Activated naive CD4-positive, alpha-beta T cell (primary cell): ENCODE measurements at places on chromosomes 2 and 18.

DNA sequence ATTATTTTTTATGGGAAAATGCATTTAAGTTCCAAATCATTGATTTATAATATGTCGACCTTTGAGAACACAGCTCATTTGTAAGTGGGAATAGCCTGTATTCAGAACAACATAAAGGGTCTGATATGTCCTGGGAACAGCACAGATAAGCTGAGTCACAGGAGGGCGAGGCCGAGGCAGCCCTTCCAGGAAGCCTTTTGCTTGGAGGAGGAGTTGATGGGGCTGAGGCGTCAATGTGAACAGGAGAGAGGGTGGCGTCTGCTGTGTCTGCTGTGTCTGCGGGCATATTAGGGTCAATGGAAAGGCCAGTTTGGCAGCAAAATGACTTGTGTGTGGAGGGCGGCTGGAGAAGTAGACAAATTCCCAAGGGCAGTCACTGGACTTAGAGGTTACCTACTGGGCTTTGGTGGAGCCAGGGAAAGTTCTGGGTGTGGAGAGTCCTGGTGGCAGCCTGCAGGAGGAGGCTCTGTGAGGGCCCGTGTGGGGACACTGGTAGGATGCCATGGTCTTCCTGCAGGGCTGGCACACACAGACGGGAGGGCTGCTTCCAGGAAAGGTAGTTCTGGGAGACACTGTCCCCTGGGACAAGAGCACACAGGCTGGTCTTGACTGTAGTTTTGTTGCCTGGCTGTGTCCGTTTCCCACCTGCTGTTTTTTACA, 128.1 kb downstream of the GLI2 start:
- DNase-seq = no peak

- DNase-seq = no peak
Observed at GRCh38 chr2:139946690-139947089, 1166.5 kb upstream of the NXPH2 start.

- DNase-seq = no peak
Observed at GRCh38 chr2:81505586-81505985, 1201.0 kb upstream of the LRRTM1 start.

DNA sequence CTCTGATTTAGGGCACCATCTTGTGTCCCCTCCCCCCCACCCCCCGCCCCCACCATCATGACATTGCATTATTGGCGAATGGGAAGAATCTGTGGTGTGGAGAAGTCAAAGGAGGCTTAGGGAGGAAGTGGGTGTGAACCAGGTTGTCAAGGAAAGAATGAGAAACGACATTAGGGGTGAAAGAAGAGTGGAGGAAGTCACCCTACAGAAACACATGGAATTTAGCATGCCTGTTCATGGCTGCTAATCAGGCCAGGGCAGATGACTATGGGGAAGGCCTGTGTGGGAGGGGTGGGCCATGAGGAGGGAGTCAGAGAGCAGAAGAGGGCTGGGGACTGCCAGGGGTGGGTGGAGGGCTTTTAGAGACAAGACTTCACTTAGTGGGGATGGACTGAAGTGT, 81.6 kb downstream of the AOX1 start:
- DNase-seq = no peak

DNA sequence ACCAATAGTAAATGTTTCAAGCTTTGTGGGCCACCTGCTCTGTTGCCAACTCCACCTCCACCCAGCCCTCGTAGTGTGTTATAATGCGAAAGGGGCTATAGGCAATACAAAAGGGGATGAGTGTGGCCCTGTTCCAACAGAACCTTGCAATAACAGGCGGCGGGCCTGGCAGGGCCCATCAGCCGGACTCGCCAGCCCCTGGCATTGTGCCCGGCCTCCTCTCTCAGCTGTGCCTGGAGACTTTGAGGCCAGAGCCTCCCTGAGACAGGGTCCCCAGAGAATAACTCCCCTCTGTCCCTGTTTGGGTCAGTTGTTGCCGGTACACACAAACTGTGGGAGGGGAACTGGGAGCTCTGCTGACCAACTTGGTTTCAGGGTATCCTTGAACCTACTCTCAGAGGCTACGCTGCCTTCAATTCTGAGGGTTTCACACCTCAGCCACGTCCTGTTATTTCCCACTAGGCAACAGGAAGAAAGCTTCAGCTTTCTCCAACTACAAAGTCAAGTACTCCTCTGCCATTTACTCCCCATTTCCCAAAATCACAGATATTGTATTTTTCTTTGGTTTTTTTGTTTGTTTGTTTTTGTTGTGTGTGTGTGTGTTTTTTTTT, 58.0 kb upstream of the ZNF236 start:
- DNase-seq = no peak

GRCh38 chr18:53819174-53819573, 405.3 kb downstream of the MBD2 start:
- DNase-seq = no peak

- no peak for DNase-seq
Observed at GRCh38 chr2:31828891-31829290, 181.9 kb downstream of the MEMO1 start.

- DNase-seq = no peak
Observed at GRCh38 chr2:158142165-158142564, 40.5 kb downstream of the UPP2 start.

DNA sequence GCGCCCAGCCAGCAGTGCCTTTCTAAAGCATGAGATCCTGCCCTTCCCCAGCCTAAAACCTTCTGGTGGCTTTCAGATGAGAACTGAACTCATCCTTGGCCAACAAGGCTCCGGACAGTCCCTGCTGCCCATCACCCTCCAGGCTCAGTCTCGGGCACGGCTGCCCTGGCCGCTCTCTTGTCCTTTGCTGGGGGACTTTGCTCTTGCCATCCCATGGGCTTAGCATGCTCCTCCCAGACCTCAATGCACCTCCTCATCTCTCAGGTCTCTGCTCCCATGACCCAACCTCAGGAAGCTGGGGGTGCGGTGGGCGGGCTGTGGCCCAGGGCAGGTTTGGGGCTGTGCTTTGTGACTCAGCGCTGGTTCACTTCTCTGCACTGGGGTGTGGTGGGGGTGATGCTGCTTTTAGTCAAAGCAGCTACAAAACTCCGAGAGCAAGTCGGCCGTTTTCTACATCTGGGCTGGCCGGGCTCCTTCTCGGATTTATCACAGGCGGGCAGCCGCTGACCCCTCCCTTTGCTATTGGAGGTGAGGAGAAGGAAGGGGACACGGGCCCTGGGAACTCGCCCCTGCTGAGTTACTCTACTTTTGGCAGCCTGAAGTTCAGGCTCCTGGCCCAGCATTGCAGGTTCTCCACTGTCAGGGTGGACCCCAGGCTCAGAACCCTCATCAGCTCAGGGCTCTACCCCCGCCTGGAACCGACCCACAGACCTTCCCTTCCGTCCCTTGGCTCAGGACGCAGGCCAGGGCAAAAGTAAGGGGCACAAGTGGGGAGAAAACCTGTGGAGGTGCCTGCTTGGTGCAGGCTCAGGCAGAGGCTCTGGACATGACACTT, 90.6 kb upstream of the TAF1B start:
- peak; percentile 54 for DNase-seq

DNA sequence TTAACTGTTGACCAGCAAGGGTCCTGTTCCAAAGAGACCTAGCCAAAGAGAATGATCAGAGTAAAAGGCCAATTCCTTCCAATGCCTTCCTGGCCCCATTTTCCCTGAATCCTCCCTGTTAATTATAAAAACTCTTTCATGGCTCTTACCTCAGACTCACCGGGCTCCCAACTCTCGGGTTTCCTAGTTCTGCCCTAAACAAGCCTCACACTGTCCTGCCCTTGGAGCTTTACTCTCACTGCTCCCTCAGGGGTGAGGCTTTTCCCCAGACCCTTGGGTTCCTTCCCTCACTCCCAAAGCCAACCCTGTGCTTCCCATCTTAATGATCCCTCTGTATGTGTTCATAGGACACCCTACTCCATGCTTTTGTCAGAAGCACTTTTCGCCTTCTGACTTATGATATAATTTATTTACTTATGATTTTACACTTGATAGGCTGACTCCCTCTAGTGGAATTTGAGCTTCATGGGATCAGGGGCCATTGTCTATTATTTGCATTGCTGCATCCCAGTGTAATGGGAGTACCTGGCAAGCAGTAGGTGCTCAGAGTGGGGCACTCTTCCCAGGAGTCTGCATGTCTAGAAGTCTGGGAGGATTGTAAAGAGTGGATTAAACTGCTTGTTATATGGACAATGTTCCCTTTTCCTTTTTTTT, 29.9 kb upstream of the ZNG1B start:
- no peak for DNase-seq

DNA sequence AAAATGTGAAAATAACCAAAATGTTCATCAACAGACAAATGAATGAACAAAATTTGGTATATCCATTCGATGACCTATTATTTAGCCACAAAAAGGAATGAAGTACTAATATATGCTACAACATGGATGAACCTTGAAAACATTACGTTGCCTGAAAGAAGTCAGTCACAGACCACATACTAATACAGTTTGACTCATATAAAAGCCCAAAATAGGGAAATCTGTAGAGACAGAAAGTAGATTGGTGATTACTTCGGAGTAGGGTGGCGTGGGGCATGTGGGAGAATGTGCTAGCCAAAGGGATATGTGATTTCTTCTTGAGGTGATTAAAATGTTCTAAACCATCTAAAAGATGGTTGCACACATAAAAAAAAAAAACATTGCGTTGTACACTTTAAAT, 44.2 kb upstream of the PPM1B start:
- DNase-seq = no peak

DNA sequence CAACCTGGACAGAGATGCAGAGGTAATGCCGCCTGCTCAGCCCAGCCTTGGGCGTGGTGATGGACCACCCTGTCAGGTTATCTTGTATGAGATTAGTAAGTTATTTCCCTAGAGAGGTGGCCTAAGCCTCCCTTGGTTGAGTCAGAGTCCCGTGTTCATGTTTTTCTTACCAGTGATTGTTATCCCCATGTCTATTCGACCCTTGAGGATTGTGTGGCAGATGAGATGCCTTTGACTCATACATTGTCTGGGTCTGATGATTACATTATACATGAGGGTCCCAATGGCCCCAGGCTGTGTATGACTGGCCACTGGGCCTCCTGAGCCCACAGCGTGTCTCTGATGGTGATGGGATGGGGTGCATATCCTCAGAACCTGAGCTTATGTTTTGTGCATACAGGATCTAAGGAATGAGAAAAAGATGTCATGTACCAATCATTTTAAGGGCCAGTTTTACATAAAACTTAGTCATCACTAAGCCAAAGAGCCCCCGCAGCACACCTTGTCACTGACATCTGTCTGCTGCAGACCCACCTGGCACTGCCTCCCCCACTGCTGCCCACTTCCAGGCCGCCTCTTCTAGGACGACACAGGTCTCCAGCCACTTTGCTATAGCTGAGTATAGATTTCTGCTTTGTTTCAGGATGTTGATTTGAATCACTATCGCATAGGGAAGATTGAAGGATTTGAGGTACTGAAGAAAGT, 7.7 kb downstream of the PPP1R7 start:
- no peak for DNase-seq

- no peak for DNase-seq
Observed at GRCh38 chr2:182866461-182867406, at the start of gene FRZB. Gene FRZB (minus strand): TSS chr2:182866637. CDS start chr2:182866552, 85 bp downstream.

GRCh38 chr2:191696001-191696400, 18.1 kb downstream of the NABP1 start:
- DNase-seq = no peak

DNA sequence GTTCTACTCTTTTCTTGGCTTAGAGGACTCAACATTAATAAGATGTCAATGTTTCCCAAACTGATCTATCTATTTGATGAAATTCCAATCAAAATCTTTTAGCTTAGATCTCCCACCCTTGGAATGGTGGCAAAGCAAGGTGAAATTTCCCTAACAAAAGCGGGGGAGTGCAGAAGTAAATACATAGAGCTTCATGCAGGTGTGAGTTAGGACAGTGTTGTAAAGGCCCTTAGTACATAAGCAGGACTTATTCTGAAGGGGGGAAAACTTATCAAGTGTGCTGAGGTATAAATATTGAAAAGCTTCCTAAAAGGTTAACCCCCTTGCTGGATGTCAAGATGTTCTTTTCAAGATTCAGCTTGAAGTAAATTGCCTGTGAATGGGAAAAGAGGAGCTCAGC, 608.6 kb upstream of the CELF4 start:
- no peak for DNase-seq
